Mammary epithelial cell (primary cell): ENCODE measurements at places on chromosomes 7 and 10. TPM values are rescaled to one million over a fixed set of nuclear protein-coding genes. Genes with fewer than 3 reads are reported as not detected.

The ITPRID1 gene
- not detected in 2 replicates for total RNA-seq

The TMEM178B gene
- total RNA-seq = 0.05 and 0.07 TPM in 2 replicates

The CD36 gene
- total RNA-seq = 0.50 TPM

The TRIM50 gene
- total RNA-seq = under 0.01 TPM

The PDE1C gene
- total RNA-seq = 109 TPM

The CPA2 gene
- 0.17 TPM for total RNA-seq

DNA sequence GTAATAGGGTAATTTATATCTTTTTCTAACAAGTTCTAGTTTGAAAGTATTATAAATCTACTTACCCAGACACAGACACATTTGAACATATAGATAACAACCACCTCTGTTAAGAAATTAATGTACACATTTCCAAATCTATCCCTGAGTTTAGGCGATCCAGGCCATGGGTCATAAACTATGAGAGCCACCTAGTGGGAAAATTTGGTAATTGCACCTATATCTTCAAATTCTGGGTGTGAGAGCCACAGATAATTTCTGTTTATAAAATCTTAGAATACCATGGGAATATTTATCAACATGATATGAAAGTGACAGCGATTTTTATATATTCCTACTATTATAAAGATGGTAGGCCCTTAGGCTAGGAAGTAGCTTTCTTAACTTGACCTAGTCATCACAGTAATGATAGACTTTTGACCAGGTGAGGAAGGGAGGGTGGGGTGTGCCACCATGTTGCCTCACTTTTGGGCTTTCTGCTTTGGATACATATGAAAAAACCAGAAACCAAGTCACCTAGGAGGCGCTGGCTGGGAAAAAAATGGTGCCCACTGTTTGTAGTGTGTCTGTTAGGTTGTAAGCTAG lies 8.0 kb upstream of the EPHA1 start:
- DNase-seq = no peak

GRCh38 chr7:34260279-34260678 lies 354.9 kb downstream of the BMPER start:
- peak; percentile 93 for DNase-seq

GRCh38 chr7:2986561-2986960 lies 57.1 kb downstream of the CARD11 start:
- DNase-seq = no peak

DNA sequence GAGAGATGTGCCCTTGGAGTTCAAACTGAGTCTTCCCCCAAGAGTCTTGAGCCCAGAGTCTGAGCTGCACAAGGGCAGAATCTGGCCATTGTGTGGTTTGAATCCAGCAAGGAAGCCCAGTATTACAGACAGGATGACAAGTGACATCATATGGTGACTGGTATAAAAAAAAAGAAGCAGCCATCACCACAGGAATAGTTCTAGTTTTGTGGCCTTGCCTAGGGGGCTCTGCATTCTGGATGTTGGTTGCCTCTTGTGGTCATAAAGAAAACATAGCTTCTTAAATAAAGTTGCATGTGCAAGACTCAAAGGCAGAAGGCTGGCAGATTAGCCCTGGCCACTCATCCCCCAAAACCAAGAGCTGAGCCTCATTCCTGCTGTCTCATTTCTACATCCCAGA lies 16.8 kb upstream of the LRRC72 start:
- DNase-seq = no peak

GRCh38 chr10:128070161-128070560 lies 56.1 kb downstream of the MKI67 start:
- DNase-seq = no peak

DNA sequence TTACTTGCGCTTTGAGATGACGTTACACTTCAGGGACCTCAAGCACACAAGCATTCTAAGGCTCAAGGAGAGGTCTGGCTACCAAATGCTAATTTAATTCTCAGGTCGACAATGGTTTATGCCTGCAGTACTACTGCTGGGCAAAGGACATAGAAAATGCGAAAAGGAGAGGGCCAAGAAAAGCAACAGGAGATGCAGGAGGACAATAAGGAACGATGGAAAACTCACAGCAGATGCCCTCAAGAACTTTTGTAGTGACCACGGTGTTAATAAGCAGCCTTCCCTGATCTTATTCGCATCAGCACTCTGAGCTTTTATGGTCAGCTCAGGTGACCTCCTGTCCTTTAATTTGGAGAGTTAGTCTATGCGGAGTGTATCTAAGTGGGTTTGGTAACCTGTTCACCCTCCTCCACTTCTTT lies 146.3 kb downstream of the GPR85 start:
- DNase-seq = no peak

- DNase-seq = no peak
Observed at GRCh38 chr10:29345144-29345909, 56.5 kb downstream of the LYZL1 start.

DNA sequence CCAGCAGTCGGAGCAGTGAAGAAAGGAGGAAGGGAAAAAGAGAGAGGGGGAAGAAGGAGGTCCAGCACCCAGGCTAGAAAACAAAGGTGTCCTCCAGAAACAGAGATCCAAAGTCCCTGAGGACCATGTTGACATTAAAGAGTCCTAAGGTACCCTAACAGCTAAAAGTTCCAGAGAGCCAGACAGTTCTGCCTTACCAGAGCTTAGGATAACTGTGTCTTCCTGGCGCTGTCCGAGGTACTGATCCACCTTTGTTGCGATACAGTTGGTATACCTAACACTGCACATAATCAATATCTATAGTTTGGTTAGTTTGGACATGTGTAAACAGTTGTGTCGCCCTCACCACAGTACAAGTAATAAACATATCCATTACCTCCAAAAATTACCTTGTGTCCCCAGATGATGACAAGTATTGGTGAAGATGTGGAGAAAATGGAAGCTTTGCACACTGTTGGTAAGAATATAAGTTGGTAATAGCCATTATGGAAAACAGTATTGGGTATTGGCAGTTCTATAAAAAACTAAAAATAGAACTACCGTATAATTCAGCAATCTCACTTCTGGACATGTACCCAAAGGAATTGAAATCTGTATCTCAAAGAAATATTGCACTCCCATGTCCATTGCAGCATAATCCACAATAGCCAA lies 59.8 kb downstream of the GRID1 start:
- peak; percentile 3 for DNase-seq

DNA sequence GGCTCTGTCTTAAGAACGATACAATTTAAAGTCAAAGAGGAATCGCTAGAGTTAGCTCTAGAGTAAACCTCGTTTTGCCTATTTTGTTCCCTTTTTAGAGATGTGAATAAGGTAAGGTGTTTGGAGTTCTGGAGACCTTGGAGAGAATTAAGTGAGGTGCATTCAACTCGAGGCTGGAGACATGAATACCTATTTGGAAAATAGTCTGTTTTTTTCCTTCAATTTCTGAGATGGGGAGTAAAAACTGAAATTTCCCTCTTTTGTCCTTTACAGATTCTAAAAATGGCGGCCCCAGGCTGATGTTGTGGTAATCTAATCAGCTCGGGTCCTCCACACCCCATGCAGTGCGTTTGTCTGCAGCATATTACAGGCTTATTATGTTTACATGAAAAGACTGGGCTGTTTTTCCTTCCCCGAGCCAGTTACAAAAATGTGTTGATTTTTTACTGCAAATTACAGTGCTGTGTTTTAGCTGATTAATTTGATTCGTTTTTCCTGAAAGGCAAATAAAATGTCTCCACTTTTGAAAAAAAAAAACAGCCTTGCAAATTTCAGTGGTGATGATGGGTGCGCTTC lies 1.5 kb downstream of the KMT2E start:
- DNase-seq = no peak

GRCh38 chr7:80791509-80791929 lies 127.3 kb downstream of the SEMA3C start:
- DNase-seq = no peak

GRCh38 chr7:17620566-17620965 lies 319.7 kb downstream of the SNX13 start:
- DNase-seq = no peak
